ENCODE measurements at places on chromosomes 16 and 17.
A peak's percentile ranks its signal among the peaks of the same experiment; 100 is the strongest.

GRCh38 chr16:21964353-21964752 is 11.2 kb downstream of the UQCRC2 start:
- DNase-seq: no peak

GRCh38 chr17:70492368-70492767 is 323.0 kb downstream of the KCNJ2 start:
- peak; percentile 7 for DNase-seq

DNA sequence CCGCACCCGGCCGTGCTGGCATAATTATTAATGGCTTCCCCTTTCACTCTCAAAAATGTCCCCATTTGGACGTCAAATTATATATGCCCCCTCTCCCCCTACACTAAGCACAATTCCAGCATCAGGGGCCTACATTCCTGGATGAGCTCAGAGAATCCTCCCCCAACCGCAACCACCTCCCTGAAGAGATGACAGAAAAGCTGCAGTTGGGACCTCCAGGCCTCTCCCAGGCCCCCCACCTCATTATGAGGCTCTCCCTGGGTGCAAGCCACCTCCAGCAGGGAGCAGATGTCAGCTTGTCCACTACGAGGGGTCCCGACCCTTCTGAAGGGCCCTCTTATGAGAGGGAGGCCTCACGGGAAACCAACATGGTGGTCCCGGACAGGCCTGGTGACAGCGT is 18.5 kb upstream of the NCBP3 start:
- DNase-seq: no peak

- no peak for DNase-seq
Measured at GRCh38 chr17:3695129-3695722, 729 bp downstream of the P2RX5 start.

DNA sequence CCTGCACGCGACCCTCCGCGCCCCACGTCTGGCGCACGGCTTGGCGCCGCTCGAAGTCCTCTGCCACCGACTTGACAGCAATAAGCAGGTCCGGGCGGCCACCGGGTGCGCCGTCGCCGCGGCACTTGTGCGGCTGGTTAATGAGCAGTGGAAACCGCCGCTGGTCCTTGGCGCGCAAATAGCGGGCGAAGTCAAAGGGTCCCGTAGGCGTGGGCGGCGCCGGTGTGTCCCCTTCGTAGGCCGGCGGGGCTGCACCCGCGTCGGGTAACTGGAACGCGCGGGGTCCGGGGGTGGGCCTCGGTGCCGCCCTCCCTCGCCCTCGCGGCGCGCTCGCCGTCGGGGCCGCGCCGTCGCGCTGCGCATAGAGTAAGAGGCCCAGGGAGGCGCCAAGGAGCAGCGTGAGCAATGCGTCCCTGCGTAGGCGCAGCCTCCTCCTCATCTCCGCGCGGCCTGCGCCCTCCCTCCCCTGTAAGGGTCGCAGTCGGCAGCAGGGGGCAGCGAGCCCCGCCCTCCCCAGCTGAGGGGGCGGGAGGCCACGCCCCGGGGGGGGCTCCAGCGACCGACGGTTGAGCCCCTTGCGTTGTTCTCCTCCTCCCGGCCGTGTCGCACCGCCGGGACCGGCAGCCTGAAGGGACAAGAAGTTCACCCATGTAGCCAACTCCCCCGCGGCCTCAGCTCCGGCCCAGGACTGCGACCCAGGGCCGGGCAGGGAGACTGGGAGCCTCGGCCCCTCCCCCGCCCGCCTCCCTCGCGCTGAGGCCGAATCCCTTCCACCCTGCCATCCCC is 558 bp downstream of the B3GNT9 start:
- DNase-seq: no peak

DNA sequence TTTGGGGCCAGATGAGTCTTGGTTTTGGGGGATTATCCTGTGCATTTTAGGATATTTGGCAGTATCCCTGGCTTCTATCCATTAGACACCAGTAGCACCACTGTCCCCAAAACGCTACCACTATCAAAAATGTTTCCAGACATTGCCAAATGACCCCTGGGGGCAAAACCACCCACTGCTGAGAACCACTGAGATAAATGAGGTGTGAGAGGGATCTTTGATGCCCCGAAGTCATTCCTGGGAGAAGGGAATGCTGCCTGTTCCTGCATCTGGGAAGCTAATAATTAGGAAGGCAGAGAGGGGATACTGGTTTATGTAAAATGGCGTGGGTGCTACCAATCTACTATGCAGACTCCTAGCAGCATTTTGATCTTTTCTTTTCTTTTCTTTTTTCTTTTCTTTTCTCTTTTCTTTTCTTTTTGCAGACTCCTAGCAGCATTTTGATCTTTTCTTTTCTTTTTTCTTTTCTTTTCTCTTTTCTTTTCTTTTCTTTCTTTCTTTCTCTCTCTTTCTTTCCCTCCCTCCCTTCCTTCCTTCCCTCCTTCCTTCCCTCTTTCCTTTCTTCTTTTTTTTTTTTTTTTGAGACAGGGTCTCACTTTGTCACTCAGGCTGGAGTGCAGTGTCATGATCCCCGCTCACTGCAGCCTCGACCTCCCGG is 8.8 kb upstream of the MT3 start:
- no peak for DNase-seq

DNA sequence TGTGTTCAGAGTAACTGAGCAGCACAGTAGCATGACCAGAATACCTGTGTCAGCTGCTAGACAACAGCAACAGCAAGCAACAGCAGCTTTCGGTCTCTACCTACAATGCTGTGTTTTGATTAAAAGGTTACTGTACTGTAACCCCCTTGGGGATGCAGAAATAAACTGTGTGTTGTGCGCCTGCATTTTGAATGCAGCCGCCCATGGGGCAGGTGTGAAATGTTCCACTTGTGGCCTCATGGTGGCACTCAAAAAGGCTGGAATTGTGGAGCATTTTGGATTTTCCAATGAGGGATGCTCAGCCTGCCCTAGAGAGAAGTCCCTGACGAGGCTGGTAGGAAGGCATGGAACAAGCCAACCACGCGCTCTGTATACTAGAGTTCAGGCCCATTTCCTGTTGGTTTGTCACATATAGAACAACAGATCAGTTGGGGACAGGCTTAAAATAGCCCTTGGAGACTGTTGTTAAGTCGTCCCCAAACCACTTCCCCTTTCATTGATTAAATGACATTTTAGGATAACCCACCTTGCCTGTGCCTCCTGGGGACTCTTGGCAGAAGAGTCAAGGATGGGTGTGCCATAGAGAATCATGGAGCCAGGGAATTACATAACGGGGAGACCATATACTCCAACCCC is 27.1 kb downstream of the SCPEP1 start:
- no peak for DNase-seq

DNA sequence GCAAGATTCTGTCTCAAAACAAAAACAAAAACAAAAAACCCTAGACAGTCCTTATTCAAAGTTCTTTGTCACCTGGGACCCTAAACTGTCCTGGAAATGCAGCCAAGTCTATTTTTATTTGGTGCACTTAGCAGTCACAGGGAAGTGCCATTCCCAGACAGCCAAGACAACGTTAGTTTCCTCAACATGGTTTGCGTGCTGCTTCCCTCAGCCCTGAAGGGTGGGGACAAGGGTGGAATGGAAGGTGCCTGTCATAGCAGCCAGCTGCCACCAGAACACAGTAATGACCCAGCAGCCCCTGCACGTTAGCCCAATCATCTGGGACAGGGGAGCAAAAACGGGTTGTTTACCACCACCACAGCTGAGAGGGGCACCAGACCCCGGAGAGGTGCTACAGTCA is 16.9 kb downstream of the CREBBP start:
- DNase-seq: no peak

DNA sequence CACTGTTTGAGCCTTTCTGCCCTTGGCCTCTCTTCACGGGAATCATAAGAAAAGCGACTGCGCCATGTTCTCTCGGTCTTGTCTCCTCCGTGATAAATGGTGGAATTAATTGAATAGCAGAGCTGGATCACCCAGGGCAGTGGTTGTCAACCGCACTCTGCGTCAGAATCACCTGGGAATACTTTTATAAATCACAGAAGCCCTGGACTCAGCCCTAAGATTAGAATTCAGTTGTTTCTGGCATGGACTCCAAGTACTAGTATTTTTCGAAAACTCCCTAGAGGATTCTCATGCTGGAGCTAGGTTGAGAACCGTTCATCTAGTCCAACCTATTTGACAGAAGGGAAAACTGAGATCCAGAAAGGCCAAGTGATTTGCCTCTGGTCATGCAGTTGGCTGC is 64.1 kb downstream of the SPACA3 start:
- no peak for DNase-seq

DNA sequence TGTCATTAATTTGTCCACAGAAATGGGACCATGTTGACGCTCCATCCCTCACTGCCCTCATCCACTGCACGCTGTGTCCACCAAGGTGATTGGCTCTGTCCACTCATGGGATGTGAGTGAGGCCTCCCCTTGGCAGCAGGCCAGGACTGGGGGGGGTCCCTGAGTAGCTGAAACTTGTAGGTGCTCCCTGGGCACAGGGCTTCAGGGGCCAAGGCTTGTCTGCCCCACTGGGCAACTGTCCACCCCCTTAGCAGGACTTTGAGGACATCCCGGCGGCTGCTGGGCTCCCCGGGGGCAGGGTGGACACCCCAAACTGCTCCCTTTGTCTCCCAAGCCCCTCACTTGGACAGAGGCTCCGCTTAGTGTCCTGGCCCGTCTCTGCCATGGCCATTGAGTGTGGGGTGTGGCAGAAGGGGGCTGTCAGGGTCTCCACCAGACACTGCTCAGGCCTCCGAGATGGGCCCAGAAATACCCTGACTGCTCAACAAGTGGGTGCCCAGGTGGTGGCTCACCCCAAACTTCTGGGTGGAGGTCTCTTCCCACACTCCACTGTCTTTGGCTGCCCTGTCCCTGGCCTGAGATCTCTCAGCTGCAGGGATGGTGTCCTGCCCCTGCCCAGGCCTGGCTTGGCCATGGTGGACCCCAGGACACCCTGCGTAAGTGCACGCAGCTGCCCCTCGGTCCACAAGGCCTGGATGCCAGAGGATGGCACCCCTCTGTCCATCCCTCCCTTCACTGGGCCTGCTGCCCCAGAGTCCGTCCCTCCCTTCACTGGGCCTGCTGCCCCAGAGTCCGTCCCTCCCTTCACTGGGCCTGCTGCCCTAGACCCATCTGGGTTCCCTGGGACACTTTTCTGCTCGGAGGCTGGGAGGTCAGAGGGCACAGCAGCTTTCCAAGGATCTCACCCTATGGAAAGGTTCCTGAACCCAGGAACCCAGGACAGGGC is 2.9 kb upstream of the RAB40C start:
- no peak for DNase-seq

DNA sequence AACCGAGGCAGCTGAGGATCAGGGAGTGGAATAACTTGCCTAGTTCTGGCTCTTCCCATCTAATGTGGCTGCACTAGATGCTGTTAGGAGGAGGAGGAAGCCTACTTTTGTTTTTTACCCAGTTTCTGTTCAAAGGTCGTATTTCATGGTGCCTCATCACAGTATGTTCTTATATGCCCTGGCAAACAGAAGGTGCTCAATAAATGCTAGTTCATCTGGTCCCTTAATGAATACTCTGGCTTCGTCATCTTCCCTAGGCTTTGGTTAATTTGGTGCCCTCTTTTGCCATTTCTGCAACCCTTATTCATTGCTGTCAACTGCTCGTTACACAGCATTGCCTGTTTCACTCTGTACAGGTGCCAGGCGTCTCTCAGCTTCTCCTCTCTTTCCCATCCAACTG is 151.7 kb downstream of the WWOX start:
- no peak for DNase-seq

DNA sequence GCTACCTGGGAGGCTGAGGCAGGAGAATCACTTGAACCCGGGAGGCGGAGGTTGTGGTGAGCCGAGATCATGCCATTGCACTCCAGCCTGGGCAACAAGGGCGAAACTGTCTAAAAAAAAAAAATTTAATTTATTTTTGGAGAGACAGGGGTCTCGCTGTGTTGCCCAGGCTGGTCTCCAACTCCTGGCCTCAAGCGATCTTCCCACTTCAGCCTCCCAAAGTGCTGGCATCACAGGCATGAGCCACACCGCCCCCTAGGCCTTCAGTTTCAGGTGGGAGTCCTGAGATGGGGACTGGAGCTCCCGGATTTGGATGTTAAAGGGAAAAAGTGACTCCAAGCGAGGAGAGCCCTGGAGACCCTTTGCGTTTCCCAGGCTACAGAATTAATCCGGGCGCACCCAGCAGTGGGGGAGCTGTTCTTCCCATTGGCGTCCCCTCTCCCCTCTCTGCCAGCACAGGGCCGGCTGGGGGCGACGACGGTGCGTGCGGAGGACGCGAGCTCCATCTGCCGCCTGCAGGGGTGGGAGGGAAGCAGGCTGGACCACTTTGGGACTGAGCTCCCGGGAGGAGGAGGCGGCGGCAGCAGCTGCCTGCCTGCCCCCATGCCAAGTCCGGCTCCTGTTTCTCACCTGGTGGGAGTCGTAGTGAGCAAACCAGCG is 49.3 kb upstream of the USP7 start:
- DNase-seq: no peak

- no peak for DNase-seq
Measured at GRCh38 chr17:5864741-5865657, 205.2 kb upstream of the WSCD1 start.

- DNase-seq: no peak
Measured at GRCh38 chr17:17408236-17408794, 68.5 kb upstream of the MED9 start.

GRCh38 chr16:20941636-20941926 is 41.0 kb downstream of the LYRM1 start:
- no peak for DNase-seq

- no peak for DNase-seq
Measured at GRCh38 chr17:59161477-59161876, 5.9 kb downstream of the PRR11 start.

DNA sequence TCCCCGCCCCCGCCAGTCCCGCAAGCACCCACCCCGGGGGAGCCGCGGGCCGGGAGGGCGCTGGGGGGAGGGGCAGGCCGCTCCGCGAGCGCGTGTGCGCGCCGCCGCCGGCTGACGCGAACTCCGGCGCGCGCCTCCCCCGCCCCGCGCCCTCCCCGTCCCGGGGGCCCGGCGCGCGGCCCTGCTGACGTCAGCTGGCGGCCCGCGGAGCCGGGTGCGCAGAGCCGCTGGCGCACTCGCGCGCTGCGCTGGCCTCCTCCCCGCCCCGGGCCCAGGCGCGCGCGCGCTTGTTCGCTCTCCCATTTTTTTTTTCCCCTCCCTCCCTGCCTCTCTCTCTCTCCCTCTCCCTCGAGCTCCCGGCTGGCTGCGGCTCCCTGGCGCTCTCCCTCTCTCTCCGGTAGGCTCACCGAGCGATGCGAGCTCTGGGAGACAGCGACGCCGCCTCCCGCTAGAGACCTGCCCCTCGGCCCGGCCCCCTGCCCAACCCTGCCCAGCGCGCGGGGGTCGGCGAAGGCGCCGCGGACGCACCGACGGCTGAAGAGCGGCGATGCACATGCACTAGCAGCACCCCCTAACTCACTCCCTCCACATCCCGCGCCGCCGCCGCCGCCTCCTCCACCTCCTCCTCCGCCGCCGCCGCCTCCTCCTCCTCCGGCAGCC is at the start of gene GNAO1:
Gene GNAO1, plus strand, starts transcription at position 334 of the 660 bp plus-strand sequence. CDS start 747 bp downstream, outside the sequence.
- peak; percentile 10 for DNase-seq

GRCh38 chr17:527247-527646 is 174.6 kb upstream of the RPH3AL start:
- no peak for DNase-seq

GRCh38 chr17:68598074-68598473 is 3.1 kb downstream of the FAM20A start:
- no peak for DNase-seq

GRCh38 chr17:61619493-61619892 is 28.5 kb upstream of the NACA2 start:
- DNase-seq: no peak
